ENCODE measurements at places on chromosomes 1 and 21.

GRCh38 chr1:194164755-194165154 is 978.3 kb upstream of the B3GALT2 start:
- no peak for DNase-seq

GRCh38 chr1:66980745-66981367 is 56.1 kb downstream of the MIER1 start:
- no peak for DNase-seq

GRCh38 chr1:154446292-154446691 is 41.1 kb downstream of the IL6R start:
- DNase-seq, result no peak

GRCh38 chr1:59692591-59692990 is 122.2 kb upstream of the HOOK1 start:
- no peak for DNase-seq

- DNase-seq, result no peak
These were observed 7.3 kb upstream of the LRRC71 start for GRCh38 chr1:156912861-156913808.
